ENCODE measurements at places on chromosomes 2 and 18. TPM values are rescaled to one million over a fixed set of nuclear protein-coding genes. Genes with fewer than 3 reads are reported as not detected.

The CSRNP3 gene
- polyA plus RNA-seq: 0.18 TPM

The LOXHD1 gene
- not detected for polyA plus RNA-seq

The CDKL4 gene
- not detected for polyA plus RNA-seq

DNA sequence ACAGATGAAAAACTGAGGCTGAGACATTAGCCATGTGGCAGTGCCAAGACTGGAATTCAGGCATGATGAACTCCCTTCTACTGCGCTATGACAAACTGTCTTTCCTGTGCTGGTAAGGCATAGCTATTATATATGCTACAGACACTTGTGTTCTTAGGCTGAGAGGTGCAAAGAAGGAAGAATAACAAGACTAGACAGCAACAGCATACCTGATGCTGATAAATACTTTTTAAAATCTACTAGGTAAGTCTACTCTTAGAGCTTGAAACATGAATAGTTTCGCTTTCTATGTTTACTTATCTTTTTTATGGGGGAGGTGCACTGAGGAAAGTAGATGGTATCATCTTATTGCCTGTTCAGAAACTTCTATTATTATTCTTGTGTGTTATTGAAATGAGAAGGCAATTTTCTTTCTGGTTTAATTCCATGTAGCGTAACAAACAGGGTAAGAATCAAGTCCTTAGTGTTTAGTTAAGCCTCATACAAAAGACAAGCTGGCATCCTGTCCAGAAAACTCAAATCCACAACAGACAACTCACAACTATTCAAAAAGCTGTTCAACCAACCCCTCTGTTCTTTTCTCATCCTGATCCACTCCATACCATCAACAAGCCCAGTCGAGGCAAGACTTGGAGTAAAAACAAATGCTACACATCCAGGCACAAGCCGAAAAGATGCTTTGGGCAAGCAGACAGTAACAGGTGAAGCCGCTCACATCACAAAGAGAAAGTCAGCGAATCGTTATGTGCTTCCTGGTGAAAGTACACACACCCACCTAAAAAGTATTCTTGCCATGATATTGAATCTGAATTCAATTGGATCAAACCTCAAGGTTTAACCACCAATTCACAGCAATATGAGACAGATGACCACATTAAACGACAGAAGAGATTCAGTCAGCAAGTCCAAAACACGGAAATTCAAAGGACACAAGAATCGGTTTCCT is 1.5 kb downstream of the TTC32 start:
- DNase-seq: no peak

DNA sequence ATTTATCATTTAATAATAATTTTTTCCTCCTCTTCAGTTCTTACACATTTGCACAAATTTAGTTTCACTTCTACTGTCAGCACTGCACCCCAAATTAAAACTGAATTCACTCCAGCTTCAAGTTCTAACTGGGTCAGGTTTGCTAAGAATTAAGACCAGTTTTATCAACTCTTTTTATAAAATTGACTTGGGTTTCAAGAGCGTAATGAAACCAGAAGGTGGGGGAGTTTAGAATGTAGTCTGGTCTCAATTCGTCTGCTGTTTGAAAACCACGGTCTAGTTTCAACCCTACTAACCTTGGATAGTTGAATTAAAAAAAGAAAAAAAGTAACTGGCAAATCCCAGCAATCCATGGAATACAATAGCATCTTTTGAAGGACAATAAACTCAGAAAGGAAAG is 14.3 kb upstream of the CTLA4 start:
- no peak for DNase-seq

DNA sequence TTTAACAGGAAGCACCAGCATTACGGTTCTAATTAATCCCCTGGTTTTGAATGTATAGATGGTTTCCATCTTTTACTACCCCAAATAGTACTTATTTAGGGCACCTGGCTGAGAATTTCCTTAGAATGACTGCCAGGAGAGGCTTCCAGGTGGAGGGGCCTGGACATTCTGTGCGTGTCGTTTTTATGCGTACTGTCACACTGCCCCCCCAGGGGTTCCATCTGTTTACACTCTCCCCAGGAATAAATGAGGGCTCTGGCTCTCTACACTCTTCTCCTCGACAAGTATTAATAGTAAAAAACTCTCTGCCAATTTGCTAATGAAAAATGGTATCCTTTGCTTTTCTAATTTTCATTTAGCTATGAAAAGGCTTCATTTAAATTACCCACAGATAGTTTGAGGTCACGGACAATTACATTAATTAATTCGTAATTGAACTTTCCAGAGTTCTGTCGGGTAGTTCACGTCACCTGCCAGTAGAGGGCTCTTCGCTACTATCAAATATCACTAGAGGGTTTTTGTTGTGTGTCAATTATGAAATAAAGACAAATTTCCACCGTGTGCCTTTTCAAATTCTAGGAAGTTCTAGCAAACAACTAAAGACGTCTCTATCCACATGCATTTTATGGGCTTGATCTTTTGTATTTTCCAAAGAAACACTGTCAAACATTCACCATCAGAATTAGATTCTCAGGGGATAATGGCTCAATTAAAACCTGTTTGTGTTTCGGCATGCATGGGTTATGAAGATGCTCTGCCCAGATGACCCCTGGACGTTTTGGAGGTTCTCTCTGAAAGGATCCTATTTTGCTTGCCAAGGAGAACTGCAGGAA is 88.8 kb upstream of the ASB18 start:
- no peak for DNase-seq

- no peak for DNase-seq
Measured at GRCh38 chr2:238160206-238161129, 1.7 kb downstream of the ERFE start.

GRCh38 chr18:52636536-52636935 is 296.5 kb downstream of the DCC start:
- DNase-seq: no peak

DNA sequence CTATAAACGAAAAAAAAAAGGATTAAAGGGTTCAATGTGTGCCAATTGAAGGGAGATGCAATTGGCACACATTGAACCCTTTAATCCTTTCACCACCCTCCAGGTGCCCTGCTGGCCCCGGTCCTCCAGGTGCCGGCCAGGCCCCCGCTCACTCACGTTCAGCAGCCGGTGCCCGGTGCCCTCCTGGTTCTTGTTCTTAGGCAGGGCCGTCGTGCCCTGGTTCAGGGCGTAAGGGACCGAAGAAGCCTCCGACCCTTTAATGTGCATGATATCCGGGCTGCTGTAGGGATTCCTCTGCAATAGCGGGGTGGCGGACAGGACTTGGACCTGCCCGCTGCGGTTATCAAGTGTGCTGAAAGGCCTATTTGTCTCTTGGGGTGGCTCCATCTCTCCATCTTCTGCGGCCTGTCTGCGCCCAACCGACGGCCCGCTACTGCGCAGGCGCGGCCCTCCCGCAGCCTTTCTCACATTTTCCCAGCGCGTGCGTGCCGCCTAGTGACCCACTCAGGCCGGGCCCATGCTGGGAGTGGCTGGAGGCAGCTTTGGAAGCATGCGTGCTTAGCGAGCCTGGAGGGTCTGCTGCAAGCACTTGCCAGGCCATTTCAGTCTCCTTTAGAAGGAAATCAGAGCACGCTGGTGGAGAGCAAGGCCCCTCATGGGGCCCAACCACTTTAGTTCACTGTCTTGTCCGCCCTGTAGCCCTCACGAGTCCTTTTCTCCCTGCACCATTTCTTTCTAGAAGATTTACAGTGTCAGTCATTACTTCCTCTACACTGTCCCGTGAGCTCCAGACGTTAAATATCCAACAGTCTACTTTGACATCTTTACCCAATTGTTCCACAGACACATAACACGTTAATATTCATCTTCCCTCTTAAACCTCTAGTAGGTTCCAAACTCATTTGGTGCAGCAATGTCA is 24.3 kb downstream of the TMEM237 start:
- DNase-seq: peak; percentile 71

- DNase-seq: no peak
Measured at GRCh38 chr18:58256316-58257080, 212.5 kb downstream of the NEDD4L start.

GRCh38 chr2:64737547-64737946 is 83.8 kb upstream of the SERTAD2 start:
- DNase-seq: no peak

- DNase-seq: no peak
Measured at GRCh38 chr2:44964752-44965236, 23.3 kb downstream of the SIX3 start.

DNA sequence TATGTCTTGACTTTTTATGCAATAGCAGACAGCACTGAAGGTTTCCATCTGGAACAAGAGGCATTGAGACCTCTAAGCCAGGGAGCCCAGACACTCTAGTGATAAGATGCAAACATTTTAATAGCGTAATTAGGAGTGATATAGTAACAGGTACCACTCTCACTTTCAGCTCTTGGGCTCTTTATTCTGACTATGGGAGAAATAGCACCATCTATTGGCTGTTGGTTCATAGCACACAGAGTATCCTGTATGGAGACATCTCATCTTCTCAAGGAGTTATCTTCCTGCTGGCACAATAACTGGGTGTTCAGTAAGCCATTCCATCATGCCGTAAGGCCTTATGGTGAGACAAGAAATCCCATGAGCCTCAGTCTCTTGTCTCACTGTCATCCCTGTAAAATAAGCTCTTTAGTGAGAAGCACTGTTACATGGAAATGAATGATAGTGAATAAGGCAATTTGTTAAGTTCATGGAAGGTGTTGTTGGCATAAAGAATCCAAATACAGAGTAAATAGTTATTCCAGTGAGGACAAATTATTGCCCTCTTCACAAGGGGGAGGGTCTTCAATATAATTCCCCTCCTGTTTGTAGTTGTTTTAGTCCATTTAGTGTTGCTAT is 48.3 kb downstream of the THUMPD2 start:
- DNase-seq: no peak

GRCh38 chr2:218015586-218016521 is 13.1 kb upstream of the TNS1 start:
- no peak for DNase-seq

GRCh38 chr2:71791501-71792135 is 338.3 kb downstream of the DYSF start:
- DNase-seq: no peak

DNA sequence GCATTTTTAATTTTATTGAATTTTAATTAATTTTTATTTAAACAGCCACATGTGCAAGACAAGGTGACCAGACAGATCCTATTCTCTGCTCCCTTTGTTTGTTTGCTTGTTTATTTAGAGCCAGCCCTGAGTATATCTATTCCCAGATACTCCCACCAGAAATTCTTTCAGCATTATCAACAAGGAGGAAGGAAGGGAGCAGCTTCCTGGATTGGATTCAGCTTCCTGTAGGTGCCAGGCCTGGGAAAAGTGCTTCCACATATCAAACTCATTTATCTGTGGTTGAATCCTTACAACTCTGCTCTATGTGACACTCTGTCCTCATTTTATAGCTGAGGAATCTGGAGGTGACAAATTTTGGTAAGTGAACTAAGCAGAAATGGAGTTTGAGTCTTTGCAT is 60.5 kb upstream of the KLF7 start:
- DNase-seq: no peak

DNA sequence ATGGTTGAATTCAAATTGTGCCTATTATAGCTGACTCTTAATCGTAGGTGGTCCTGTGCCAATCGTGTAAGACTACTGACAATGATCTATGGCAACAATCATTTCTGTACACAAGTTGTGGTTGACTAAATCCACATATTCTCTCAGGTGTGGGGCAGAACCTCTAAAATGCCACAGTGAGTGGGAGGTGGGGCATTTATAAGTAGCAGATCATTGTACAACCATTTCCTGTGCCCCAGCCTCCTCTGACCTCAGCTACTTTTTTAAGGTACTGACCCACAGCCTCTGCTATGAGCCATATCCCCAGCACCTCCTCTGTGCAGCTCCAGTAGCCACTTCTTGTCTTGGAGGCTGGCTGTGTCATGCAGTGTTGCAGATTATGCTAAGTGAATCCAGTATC is 48.6 kb upstream of the RAPH1 start:
- no peak for DNase-seq

DNA sequence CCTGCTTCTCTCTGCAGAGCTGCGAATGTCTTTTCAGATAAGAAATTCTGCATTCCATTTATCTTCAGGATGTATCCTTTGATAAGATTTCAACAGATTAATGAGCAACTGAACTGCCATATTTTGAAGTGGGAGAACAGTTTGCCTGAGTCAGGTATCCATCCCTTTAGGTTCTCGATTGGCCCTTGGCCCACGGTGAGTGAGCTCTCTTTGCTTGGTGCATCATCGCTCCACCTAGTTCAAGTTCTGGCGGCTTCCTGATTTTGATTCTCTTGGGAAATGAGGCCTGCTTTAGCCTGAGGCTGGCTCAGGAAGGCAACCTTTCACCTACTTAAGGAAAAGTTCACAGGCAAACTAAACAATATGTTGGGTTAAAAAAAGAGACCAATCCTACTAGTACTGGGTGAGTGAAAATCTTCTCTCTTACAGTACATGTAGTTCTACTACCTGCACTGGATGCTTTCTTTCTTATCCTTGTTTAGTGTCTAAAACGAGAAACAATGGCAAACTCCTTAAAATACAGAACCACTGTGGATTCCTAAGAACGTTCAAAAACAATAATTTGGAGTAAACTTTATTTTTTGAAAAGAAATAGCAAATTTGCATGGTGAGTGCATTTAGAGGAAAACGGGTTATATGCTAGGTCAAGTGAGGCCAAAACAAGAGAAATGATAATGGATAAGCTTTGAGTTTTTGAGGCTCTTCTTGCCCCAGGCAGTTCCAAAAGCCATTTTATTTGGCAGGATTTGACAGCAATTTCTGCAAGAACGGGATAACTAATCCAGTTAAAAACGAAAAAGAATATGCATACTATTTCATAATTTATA is 837 bp upstream of the ACSL3 start:
- DNase-seq: peak; percentile 39

DNA sequence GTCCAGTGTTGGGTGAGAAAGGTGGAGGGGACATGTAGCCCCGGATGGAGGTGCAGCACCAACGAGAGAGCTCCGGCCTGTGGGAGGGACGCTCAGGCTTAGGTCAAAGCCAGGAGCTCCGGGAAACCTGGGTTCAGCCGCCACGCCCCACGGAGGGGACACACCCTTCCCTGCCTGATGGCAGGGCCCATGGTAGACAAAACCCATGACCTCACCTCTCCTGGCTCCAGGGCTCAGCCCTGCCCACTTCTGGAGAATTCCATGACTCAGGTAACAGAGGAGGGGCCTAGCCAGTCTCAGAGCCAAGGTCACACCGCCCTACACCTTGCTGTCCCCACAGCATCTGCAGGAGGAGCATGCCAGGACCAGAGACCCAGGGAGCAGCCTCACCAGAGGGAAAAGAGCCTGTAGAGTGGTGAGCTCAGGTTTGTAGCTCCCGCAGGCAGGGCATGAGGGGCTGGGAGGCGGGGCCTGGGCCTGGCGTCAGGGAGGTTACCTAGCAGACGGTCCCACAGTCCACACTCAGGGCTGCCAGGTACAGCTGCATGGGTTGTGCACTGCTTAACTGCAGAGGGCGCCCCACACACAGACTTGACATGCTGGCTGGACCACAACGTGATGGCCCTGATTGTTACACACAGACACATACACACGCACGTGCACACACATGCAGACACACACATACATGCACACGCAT is 70.8 kb upstream of the SMAD7 start:
- DNase-seq: peak; percentile 44

DNA sequence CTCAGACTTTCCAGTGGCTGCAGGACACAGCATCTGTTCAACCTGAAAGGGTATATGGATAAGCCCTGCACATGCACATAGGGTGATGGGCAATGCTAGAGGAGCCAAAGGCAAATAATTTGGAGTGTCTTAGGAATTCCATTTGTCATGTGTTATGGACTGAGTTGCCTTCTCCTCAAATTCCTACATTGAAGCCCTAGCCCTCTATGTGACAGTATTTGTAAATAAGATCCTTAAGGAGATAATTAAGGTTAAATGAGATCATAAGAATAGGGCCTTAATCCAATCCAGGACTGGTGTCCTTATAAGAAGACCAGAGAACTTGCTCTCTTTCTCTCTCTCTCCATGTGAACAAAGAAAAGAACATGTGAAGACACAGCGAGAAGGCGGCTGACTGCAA is 42.9 kb upstream of the CREG2 start:
- DNase-seq: no peak

GRCh38 chr2:200300638-200301314 is 5.7 kb upstream of the SPATS2L start:
- DNase-seq: no peak
